ENCODE measurements at places on chromosomes 4 and X.

DNA sequence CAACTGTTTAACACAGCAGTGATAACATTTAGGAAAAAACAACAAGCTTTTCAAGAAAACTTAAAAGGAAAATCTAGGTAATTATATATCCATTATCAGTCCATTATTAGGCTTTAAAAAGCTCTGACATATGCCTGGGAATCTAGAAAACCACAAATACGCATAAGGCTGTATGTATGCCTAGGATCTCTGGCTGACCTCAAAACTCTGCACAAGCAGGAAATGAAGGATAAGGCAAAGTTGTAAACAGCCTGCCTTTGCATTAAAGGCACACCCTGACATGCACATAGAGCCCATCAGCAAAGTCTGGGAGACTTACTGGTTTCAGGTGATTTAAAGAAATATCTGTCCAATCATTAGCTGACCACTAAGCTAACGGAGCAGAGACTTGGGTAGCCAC lies 14.0 kb downstream of the TIMP1 start:
- DNase-seq: no peak

DNA sequence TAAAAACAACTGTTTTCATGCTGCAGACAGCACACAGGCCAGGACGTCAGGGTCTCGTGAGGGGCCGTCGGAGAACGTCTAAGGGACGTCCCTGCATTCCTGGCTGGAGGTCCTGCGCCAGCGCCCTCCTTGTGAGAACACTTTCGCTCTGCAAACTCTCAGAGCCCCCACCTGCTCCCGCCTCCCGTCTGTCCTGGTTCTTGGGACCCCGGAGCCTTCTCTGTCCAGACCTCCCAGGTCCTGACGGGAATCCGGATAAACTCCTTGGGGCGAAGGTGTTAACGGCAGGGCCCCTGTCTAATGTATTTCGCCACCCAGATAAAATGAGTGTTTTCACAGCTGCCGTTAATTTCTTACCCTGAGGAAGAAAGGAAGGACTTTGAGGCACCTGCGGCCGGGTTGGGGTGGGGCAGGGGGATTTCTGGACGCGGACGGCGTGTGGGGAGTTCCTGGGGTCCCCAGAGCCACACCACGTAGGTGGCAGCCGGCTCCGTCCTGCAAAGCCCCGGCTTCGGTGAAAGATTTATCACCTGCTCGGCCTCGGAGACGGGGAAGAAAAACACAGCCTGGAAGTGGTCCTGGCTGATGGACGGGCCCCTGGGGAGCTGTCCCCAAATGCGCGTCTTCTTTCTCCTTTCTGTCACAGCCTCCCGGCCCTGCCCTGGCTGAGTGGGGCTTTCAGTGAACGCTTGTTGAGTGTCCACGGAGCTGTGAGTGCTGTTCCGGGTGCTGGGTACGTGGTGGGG lies 35.1 kb upstream of the PPP2R3B start:
- no peak for DNase-seq

DNA sequence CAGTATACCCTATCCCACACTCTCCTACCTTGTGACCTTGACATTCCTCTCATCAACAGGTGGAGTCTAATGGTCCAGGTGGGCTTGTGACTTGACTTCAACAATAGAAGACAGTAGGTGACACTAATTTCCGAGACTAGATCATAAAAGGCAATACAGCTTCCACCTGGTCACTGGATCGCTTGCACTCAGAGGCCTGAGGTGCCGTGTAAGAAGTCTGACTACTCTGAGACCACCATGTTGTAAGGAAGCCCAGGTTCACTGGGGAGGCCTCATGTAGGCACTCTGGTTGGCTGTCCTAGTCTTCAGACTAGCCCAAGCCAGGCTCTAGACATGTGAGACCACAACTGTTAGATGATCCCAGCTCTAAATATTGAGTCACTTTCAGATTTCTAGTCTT lies 370.4 kb downstream of the MID1IP1 start:
- no peak for DNase-seq

- DNase-seq: no peak
Measured at GRCh38 chr4:113769744-113770143, 8.2 kb upstream of the CAMK2D start.

- no peak for DNase-seq
Measured at GRCh38 chrX:49237060-49237459, 1.8 kb downstream of the CCDC22 start.

DNA sequence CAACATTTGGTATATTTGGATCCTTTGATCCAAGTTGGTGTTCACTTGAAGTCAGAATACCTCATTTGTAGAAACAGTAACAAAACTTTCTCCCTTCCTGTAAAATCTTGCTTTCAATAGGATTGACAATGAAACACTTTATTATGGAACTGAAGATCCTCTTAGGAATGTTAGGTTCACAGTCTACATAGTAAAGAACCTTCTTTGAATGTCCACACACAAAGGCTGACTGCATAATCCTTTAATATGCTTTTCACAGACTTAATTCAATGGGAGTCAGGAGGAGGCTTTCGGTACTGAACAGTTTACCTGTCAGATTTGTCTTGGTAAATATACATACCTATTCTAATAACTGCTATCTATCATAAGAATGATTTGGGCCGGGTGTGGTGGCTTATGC lies 188.5 kb downstream of the SPRY1 start:
- DNase-seq: no peak

All from stimulated activated CD4-positive, alpha-beta T cell treated with anti-CD3 and anti-CD28 coated beads, Interleukin-4, amount 100 ng/mL, for 1 hour (primary cell).